ENCODE measurements at places on chromosomes 11 and 22.

DNA sequence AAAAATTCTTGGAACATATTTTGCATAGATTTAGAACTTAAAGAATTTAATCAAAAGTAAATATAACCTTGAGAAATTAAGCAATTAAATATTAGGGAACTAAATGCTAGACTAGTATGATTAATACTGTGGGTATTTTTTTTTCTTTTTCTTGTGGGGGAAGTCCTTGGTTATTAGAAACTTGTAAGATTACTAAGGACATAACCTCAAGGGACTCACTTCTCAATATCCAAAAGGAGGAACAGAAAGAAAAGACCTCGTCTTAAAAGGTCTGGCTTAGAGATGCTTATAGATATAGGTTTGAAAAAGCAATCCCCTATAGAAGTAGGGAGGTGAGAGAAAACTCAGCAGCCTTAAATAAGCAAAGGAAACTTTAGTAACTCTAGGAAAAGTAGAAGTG, 368.5 kb downstream of the INSC start:
- DNase-seq: no peak

DNA sequence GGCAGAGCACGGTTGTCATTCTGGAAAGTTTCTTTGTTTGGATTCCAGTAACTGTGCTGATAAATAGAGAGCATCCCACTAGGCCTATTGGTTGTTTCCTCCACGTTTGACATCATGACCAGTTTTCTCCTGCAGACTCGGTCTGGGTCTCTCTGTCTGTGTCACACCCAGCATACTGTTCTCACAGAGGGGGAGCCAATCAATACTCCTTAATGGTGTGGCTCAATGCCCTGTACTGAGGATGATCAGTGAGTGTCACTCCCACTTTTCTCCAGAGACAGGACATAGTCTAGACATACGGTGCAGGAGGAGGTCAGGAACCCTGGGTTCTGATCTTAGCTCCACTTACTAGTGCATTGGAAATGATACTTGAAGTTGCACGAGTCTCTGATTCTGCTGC, 88.2 kb upstream of the BLID start:
- DNase-seq: no peak

GRCh38 chr22:39208013-39208680, 36.6 kb downstream of the PDGFB start:
- no peak for DNase-seq

GRCh38 chr11:16814410-16815046, 76.1 kb downstream of the C11orf58 start:
- no peak for DNase-seq

DNA sequence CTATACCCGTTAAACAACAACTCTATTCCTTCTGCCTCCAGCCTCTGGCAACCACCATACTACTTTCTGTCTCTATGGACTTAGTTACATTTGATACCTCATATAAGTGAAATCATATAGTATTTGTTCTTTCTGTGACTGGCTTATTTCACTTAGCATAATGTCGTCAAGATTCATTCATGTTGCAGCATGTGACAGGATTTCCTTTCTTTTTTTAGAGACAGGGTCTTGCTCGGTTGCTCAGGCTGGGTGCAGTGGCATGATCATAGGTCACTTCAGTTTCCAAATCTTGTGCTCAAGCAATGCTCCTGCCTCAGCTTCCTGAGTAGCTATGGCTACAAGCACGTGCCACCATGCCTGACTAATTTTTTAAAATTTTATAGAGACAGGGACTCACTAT, 29.4 kb upstream of the SORL1 start:
- DNase-seq: no peak
